ENCODE measurements at places on chromosomes 4 and X.

GRCh38 chr4:124945422-124945821, 232.9 kb upstream of the ANKRD50 start:
- no peak for DNase-seq

- DNase-seq = no peak
These were observed 40.1 kb downstream of the PRIMPOL start for GRCh38 chr4:184689681-184690080.

GRCh38 chrX:13650318-13650717, 2.6 kb upstream of the TCEANC start:
- no peak for DNase-seq

GRCh38 chrX:34332334-34332733, 200.2 kb upstream of the FAM47A start:
- no peak for DNase-seq

DNA sequence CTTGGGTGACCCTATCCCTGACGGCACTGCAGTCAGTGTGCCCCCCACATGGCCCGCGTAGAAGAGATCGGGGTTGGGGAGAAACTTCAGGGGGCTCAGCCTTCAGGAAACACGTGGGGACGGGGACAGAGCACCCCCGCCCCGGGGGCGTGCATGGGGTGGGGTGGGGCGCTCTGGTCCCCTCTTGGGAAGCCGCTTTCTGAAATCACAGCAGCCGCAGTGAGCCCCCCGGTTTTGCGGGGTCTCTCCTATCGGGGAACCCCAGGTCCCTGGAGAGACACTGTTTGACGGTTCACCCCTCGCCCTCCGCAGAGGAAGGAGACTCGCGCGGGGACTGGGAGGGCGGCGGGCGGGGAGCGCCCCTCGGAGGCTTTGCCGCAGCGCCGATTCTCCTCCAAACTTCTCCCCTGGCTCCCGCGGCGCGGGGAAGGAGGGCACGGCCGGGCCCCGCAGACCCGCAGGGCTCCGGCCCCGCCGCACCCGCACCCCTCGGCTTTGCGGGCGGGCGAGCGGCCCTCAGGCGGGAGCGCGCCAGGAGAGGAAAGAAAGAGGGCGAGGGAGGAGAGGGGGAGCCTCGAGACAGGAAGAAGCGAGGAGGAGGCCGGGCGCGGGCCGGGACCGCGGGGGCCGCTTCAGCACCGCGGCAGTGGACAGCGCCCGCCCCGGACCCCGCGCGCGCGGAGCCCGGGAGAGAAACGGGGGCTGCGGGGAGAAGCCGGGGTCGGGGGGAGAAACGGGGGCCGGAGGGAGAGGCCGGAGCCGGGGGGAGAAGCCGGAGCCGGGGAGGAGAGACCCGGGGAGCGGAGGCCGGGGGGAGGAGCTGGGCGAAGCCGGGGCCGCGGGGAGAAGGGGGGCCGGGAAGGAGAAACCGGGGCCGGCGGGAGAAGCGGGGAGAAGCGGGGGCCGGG, 612 bp downstream of the CPLX1 start:
- no peak for DNase-seq

DNA sequence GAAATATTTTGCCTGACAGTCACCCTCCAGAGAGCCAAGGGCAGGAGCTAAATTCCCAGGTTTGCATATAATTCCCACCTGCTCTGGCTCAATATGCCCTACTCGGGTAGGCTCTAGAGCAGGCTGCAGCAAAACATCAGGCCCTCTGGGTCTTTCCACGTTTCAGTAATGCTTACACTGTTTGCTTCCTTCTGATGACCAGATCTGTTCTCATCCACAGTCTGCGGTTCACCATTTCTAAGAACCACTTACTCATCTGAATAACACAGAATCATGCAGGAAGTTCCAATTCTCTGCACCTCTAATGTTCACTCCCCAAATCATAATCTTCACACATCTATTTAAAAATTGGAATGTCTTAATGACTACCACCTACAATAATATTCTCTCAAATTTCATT, 141.4 kb downstream of the PPP3CA start:
- DNase-seq = no peak

- no peak for DNase-seq
These were observed 159.5 kb downstream of the KLHL13 start for GRCh38 chrX:117957128-117957527.

DNA sequence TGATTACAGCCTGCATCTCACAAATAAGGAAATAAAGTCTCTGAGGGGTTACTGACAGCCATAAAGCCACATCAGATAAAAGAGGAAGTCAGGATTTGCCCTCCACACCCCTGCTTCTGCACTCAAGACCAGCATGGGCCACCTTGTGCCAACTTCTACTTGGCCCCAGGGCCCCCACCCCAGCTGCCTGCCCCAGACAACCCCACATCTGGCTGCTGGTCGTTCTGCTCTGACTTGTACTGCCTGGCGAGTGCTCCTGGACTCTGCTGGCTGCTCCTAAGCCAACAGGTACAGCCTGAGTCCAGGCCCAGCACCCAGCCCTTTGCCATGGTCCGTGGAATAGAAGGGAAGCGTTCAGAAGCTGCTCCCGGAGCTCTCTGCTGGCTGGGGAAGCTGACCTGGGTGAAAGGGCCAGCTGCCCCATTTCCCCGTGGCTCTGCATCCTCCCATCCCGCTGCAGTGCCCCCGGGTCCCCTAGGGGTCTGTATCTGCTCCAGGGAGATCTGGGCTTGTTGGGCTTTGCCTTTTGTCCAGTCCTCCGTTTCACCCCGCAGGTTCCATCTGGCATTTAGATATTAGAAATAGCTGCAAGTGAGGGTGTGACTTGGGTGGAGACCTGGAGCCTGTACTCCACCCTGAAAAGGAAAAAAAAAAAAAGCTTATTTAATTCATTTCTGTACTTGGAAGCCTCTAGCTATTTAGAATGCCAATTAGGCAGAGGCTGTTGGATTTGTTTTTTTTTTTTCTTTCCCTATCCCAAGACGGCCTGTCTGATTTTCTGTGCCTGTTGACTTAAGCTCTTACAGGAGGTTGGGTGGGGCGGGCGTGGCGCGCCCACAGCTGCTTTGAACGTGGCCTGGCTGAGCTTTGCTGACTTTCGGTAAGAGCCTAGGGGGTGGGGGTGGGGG, 194.7 kb downstream of the PTTG2 start:
- DNase-seq = no peak

All from nucleus accumbens (tissue), 56 donors.